Nasal cavity respiratory epithelium epithelial cell of viscerocranial mucosa (primary cell): ENCODE measurements at places on chromosomes 2 and 18. TPM values are rescaled to one million over a fixed set of nuclear protein-coding genes. Genes with fewer than 3 reads are reported as not detected.

Gene IL1F10
- 0.34 TPM in 1 of 2 replicates, not detected in the other for total RNA-seq

Gene SFT2D3
- total RNA-seq, result 3.8 and 4.1 TPM in 2 replicates

Gene MAB21L4
- total RNA-seq, result 1.4 and 5.9 TPM in 2 replicates

Gene MRPL33
- 26.3 and 58.6 TPM in 2 replicates for total RNA-seq

Gene SKOR2
- total RNA-seq, result not detected in 2 replicates

Gene SGO2
- total RNA-seq, result 0.68 and 1.3 TPM in 2 replicates

Gene LMAN1
- total RNA-seq, result 148 and 341 TPM in 2 replicates

Gene IL18R1
- total RNA-seq, result 5.5 and 9.5 TPM in 2 replicates

Gene NOL4
- total RNA-seq, result not detected in 2 replicates
